ENCODE measurements at places on chromosomes 2 and 18.

- no peak for ATAC-seq
Measured at GRCh38 chr2:85888020-85888683, 638 bp downstream of the ST3GAL5 start.

DNA sequence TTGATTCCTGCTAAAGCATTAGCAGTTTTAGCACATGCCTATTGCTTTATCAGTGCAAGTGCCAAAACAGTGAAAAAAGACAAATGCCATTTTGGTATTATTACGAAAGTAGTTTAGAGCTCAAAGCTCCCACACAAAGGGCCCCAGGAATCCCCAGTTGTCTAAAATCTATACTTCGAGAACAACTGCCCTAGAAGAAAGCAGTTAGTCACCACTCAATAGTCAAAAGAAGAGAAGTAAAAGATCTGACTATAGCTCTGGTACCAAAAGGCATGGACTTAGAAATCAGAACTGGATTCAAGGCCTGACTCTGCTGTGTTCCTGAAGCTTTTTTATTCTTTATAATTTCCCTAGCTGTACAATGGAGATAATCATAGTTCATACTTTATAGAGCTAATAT, 21.8 kb downstream of the SCN3A start:
- ATAC-seq, result no peak

DNA sequence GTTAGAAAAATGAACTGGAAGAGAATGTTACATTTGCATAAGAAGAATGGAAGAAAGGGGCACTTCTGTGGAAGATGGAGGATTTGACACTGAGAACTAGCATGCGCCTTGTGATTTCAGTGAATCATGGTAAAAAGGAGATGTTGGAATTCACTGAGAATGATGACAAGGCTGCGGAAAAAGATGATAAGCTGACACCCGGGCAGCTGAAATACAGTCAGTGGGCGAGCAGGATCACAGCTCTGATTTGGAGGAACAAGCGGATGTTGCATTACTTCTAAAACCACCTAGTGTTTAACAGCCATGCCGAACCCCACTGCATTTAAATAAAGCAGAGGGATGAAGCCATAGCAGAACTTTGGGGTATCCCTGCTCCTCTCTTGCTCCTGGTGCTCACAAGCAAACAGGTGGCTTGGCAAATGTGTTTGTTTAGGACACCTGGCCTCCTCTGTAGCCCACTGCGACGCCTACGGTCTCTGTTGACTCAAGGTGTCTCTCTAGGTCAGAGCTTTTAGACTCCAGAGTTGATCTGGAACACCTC, 134.9 kb downstream of the NDUFA10 start:
- ATAC-seq, result no peak

DNA sequence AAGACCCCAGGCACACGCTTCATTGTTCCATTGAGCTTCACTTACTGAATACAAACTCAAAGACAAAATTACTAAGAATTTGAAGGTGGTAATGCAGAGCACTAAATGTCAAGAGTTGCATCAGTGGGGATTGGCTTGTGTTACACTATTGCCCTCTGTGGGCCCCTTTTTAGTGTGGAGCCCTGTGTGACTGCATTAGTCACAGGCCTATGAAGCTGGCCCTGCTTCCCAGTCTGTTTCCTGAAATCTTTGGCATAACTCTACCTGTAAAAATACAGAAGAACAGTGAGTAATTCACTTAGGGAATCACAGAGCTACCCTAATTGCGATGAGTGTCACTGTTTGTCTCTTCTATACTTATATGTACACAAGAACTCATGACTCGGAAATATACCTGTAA, 40.0 kb upstream of the STPG4 start:
- ATAC-seq, result no peak

GRCh38 chr2:118291251-118291880, 203.1 kb downstream of the INSIG2 start:
- no peak for ATAC-seq

- ATAC-seq, result peak; percentile 50
Measured at GRCh38 chr2:215881582-215881981, 131.8 kb downstream of the MREG start.

DNA sequence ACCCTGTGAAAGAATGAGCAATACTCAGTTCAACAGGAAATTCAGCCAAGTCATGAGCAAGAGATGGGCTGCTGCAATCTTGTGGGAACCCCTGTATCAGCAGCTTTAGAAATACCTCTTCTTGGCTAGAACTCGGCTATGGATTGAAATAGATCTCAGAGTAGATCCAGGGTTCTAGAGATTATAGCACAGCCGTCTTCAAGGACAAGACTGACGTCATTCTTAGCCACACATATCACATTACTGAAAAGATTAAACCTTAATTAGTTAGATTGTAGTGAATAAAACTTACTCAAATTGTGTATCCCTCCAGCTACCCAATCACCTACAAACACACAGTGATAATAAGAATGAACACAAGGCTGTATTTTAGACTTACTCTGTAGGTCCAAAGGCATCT, 776.4 kb downstream of the EPHA4 start:
- ATAC-seq, result no peak

GRCh38 chr2:201233192-201233811, 27.0 kb upstream of the CASP8 start:
- ATAC-seq, result no peak

GRCh38 chr18:22114526-22115321, 54.7 kb upstream of the GATA6 start:
- ATAC-seq, result no peak

GRCh38 chr2:120316528-120317179, 29.3 kb upstream of the INHBB start:
- no peak for ATAC-seq

DNA sequence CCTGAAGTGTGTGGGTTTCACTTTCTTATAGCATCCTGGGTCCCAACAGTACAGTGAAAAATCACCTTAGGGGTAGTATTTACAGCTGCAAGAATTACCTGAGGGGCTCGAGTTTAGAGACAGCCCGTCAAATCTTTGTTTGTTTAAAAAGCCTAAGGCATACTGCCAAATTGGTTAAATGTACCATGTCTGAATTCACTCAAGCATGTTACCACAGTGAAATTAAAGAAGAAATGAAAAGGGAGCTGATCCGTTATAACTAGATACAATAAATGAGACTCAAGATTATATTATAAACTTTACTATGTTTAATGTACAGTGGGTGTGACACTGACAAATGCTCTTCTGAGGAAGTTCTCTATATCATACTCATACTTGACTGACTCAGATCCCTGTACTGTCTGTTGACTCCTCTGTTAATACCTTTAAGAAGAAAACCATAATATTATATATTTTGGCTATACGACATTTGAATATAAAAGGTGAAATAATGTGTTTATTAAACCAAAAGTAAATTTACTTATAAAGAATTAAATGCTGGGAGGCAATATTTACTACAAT, 107.3 kb downstream of the TMEFF2 start:
- no peak for ATAC-seq

Measured in SK-N-SH treated with all-trans-retinoic acid at 6 μM for 48 hours (cell line).